Naive thymus-derived CD4-positive, alpha-beta T cell (primary cell): ENCODE measurements at places on chromosomes 1 and 21. TPM values are rescaled to one million over a fixed set of nuclear protein-coding genes. Genes with fewer than 3 reads are reported as not detected.

The RGS8 gene
- total RNA-seq: not detected

The SLAMF7 gene
- 2.4 TPM for total RNA-seq

The EGLN1 gene
- total RNA-seq: 13.6 TPM

The OR2T35 gene
- not detected in 2 replicates for total RNA-seq

The TFF2 gene
- not detected for total RNA-seq

The TRAF3IP3 gene
- 445 and 450 TPM in 2 replicates for total RNA-seq

The BEST4 gene
- total RNA-seq: 0.94 TPM

The CHRM3 gene
- total RNA-seq: 0.88 TPM

The PDE9A gene
- 15.1 TPM for total RNA-seq

The TMEM61 gene
- not detected for total RNA-seq

The ERRFI1 gene
- total RNA-seq: 0.36 and 0.74 TPM in 2 replicates

The SHE gene
- not detected for total RNA-seq

The C4BPA gene
- total RNA-seq: not detected in 2 replicates

The NECTIN4 gene
- total RNA-seq: not detected

The TTC39A gene
- not detected for total RNA-seq
